ENCODE measurements at places on chromosomes 2 and 18.

DNA sequence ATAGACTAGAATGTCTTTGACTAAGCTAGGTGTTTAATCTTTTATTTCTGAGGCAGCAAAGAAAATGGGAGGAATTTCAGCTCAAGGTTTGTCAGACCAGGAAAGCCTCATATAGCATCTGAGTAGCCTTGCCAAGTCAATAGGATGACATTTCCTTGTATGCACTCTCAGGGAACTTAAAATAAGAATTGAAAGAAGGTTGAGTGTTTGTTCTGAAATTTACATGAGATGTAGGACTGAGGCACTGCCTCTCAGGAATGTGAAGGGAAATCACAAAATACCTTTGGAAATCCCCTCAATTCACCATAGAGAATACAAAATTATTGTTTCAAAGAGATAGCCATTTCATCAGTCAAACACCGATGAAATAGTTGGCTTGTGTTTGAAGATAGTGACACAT, 392.0 kb upstream of the NRP2 start:
- DNase-seq, result no peak

GRCh38 chr2:28009732-28010131, 119.2 kb downstream of the BABAM2 start:
- DNase-seq, result no peak

- DNase-seq, result no peak
Measured at GRCh38 chr2:18722101-18722500, 132.7 kb upstream of the NT5C1B start.

- peak; percentile 62 for DNase-seq
Measured at GRCh38 chr2:215982465-215982875, 30.9 kb downstream of the MREG start.

GRCh38 chr2:37786191-37786698, 114.8 kb upstream of the CDC42EP3 start:
- no peak for DNase-seq

DNA sequence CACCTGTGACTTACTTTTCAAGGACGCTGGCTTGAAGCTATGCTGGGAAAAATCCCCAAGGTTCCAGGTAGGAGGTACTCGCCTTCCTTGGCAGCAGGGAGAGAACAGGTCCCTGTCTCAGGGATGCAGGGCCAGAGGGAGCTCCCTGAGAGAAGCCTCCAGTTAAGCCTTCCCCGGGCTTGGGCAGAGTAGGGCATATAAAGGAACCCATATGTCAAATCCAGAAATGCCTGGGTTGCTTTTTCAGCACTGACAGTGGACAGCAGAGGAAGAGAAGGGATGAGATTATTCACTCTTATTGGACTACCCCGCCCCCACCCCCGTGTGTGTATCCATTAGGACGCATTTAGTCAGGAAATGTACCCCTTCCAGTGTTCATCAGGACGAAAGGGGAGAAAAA, 89.3 kb upstream of the TEX51 start:
- no peak for DNase-seq

GRCh38 chr2:26982102-26982742, 11.8 kb downstream of the MAPRE3 start:
- DNase-seq, result peak; percentile 36

- no peak for DNase-seq
Measured at GRCh38 chr2:112728029-112728362, 7.2 kb downstream of the NT5DC4 start.

DNA sequence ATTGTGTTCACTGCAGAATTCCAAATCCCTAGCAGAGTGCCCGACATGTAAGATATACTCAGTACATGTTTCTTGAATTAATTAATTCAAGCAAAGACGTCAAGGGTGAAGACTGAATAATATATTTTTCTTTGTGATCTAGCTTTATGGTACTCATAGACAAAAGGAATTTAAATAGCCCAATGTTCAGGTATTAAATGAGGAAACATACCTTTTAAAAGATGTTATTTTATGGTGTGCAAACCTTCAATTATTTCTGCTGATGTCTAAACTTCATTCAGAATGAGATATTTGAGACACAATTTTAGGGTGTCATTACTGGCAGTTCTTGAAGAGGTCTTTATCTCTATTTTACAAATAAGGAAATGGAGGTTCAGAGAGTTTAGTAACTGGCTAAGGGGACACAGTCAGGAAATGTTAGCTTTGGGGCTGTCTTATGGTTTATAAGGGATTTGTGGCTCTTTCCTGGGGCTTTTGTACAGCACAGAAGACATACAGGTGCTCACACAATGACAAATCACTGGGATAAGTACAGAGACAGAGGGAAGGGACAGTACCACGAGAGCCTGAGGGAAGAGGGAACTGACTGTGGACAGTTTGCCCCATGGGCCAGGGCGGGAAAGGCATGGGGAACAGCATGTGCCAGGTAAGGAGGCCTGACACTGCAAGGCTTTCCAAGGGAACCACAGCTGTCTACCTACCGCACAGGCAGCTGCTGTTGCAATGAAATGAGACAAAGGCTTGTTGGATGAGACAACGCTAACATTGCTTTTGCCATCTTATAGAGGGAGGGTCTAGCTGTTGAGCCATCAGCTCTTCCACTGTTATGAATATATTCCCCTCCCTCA, 155.3 kb downstream of the DDX1 start:
- DNase-seq, result no peak

DNA sequence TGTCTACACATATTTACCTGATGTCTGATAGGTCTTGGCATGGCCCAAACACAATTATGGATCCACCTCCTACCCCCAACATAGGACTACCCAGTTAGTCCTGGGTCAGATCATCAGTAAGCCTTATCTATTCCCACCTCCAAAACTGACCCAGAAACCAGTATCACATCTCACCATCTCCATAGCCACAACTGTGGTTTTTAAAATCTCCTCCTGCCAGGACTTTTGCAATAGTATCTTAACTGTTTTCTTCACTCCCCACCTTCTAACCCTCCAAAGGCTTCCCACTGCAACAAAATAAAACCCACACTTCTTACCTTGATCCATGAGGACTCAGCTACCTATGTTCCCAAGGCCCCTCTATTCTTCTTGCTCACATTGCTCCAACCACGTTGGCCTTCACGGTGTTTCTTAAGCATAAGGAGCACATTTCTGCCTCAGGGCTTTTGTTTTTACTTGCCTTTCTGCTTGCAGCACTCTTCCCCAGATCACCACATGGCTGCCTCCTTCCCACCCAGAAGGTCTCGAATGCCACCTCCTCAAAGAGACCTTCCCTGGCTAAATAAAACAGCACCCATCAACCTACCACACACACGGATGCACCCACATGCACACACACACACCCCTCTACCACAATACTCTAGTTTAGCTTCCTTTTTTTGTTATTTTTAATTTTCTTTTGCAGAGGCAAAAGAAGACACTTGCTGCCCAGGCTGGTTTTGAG, 125.9 kb upstream of the SLC1A4 start:
- DNase-seq, result no peak

GRCh38 chr2:230140667-230141066, 71.9 kb upstream of the SLC16A14 start:
- no peak for DNase-seq

- DNase-seq, result no peak
Measured at GRCh38 chr2:43302182-43302960, 76.0 kb upstream of the ZFP36L2 start.

All from HCT116 (cell line).